Head of caudate nucleus (tissue), 42 donors: ENCODE measurements at places on chromosomes 5 and 9.

GRCh38 chr5:83877911-83878706, 157.5 kb upstream of the HAPLN1 start:
- no peak for DNase-seq

DNA sequence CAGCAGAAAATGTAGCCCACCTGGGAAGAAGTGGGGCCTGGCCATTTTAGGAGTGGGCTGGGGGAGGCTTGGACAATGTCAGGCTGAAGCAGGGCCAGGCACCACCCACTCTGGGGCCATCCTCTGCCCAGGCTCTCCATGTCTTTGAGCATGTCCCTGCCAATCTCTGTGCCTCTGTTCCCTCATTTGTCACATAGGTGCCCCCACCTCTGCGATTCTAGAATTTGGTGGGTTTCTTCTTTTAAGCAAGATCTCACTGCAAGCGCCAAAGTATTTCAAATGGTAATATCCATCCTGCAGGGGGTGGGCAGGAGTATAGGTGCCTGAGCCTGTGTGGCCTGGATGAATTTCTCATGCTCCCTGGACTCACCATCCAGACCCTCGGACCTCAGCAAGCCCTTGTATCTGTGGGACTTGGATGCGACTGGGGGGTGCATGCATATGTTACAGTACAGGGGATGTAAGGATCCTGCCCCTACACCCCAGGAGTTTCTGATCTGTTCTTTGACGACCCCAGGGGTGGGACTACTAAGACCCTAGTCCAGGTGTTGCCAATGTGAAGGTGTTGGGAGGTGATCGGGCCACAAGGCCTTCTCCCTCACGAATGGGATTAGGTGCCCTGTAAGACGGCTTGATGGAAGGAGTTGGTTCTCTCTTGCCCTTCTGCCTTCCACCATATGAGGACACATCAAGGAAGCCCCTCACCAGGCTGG, 4.3 kb downstream of the CD74 start:
- no peak for DNase-seq

DNA sequence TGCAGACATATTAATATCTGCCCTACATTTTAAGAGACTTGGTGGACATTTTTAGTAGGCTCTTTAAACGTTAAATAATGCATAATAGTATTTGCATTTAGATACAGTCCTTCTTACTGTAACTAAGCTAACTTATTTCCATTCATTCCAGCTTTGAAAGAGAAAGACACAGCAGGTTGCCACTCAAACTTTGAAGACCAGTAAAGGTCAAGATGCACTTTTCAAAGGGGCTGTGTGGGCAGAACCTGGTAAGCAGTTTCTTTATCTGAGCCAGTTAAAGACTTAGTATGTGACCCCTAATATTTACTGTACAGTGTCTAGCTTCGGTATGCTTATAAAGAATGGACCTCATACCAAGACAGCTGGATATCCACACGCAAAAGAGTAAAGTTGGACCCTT, 20.8 kb downstream of the PLGRKT start:
- DNase-seq: no peak

GRCh38 chr9:105290418-105290817, 46.0 kb downstream of the SLC44A1 start:
- DNase-seq: no peak

DNA sequence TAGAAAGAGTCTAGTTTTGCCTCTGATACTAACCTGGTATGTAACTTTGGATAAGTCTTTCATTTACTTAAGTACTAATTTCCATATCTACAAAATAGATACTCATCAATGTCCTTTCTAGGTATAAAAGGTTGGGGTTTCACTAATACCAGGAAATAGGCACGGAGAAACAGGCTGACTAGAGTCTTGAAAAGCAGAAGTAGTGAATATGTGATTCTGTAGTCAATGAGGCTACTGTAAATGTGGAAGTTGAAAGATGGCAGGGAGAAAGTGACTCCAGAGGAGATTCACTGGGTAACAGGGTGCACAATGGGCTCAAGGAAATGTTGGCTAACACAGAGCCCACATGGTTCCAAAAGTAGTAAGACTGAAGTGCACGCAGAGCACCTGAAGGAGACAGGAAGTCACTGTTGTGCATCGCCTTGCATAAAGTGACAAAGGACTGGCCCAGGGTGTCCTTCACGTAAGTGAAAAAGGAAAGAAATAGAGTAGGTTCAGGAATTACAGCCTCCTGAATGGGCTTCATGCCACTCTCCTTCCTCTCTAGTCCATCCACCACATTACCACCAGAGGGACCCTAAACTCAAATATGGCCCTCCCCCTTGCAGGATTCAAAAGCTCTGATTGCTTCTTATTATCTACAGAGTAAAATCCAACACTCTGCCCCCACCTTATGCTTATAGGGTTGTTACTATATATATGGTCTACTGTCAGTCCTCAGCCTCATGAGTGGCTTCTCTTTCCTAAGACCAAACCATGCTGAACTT, 288.0 kb upstream of the SMARCA2 start:
- no peak for DNase-seq

DNA sequence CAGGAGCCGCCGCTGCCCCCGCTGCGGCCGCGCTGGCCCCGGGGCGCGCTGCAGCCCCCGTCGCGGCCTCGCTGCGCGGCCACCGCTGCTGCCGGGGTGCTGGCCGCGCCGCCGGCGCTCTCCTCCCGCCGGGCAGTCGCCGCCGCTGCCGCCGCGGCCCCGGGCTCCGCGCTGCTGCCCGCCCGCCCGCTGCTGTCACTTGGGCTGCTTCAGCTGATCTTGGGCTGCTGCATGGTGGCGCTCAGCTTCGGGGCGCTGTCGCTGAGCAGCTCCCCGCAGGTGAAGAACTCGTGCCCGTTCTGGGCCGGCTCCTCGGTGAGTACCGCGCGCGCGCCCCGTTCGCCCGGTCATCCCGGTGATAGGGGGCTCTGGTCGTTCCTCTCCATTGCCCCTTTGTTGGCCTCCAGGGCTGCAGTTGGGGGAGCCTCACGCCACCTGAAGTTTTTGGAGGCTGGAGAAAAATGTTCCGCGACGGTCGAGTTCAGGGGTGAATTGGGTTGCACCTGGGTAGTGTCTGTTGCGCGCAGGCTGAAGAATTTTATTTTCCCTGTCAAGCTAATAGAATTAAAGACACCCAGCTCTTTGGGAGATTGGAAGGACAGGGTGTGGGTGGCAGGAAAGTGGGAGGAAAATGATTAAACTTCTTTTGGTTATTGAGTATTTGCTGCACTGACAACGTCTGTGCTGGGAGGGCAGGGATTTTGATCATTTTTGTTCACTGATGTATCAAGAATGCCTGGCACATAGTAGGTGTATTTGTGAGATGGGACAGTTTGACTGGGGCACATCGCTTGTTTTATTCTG, 596 bp downstream of the ENTREP1 start:
- peak; percentile 21 for DNase-seq

GRCh38 chr9:91953718-91954117, 3.7 kb upstream of the ROR2 start:
- DNase-seq: no peak

DNA sequence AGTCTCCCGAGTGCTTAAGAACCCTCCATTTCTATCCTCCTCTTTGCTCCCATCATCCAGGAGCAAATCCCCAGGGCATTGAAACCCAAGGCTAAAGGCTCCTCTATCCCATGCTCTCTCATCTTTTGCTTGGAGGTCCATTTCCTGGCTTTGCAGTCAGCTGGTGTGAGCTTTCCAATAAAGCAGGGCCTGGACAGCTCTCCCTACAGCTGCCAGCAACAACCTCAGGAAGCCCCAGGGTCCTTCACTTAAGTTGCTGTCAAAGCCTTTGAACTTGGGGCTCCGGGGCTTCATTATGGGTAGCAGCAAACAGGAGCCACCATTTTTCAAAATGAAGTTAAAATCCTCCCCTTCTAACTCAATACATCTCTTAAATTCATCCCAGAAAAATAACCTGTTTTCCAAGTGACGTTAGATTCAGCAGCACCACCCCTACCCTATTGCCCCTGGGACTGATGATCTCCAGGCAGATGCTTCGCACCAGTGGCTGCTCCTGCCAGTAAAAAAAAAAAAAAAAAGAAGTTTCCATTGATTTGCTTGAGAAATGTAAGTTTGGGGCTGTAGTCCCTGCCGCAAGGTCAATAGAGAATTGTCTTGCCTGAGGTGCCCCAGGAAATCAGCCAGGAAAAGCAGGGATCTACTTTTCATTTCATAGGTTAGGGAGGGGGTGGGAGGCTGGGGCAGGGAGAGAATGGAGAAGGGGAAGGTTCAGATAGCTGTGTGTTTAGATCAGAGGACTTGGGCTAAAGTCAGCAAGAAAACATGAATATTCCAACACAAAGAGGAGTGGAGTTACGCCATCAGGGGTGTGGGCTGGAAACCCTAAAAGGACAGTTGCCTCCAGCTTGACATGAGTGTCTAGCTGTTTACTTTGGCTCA, 83.8 kb upstream of the IL6ST start:
- no peak for DNase-seq
